ENCODE measurements at places on chromosomes 7 and 10. TPM values are rescaled to one million over a fixed set of nuclear protein-coding genes. Genes with fewer than 3 reads are reported as not detected.

DNA sequence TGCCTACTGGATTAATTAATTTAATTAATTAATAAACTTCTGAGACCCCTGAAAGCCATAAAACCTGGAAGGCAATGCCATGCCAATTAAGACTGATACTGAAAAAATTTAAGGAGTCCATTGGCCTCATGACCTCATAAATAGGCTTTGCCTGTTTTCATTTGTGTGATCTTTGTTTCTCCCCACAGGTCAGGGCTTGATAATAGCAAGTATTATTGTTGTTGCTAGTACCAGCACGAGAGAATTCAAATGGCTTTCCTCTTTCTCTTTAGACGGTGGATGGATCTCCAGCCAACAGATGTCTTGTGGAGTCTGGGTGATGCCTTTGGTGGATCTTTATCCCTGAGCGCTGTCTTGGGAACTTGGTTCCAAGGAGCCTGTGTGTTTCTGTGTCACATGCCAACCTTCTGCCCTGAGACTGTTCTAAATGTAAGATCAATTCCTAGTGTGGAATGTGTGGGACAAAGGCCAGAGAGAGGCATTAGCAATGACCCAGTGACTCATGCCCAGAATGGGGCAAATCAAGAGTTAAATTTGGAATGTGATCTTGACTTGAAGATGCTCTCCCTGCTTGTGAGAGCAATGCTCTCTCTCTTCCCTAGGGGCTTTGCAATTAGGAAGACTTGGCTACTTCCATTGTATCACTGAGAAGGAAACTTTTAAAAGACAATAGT lies 17.7 kb downstream of the ACSM6 start:
- no peak overlapping the region for H3K27ac ChIP-seq
- no peak overlapping the region for H3K4me3 ChIP-seq
- no peak for DNase-seq
- H3K27me3 ChIP-seq = no peaks in the 10 kb centered on the region
- H3K36me3 ChIP-seq = no peaks in the 10 kb centered on the region
- H3K4me1 ChIP-seq = no peaks in the 10 kb centered on the region

DNA sequence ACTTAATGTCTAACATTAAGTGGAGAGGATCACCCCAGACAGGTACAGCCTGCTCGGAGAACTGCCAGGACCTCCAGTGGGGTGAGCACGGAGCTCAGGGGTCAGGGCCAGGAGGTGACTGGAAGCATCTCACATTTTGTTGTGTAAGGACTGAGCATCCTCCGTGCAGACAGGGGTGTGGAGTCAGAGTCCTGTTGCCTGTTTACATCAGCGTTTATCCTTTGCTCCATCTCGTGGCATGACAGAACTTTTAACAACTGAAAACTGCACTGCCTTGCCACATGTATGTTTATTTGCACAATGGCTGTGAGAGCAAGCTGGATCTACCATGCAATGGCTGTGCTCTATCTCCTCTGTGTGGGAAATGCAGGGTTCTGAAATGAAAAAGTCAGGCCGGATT lies 175.4 kb upstream of the AKR1E2 start:
- H3K4me3 ChIP-seq = no peak overlapping the region
- no peaks in the 10 kb centered on the region for H3K27me3 ChIP-seq
- DNase-seq = no peak
- H3K4me1 ChIP-seq = no peaks in the 10 kb centered on the region

DNA sequence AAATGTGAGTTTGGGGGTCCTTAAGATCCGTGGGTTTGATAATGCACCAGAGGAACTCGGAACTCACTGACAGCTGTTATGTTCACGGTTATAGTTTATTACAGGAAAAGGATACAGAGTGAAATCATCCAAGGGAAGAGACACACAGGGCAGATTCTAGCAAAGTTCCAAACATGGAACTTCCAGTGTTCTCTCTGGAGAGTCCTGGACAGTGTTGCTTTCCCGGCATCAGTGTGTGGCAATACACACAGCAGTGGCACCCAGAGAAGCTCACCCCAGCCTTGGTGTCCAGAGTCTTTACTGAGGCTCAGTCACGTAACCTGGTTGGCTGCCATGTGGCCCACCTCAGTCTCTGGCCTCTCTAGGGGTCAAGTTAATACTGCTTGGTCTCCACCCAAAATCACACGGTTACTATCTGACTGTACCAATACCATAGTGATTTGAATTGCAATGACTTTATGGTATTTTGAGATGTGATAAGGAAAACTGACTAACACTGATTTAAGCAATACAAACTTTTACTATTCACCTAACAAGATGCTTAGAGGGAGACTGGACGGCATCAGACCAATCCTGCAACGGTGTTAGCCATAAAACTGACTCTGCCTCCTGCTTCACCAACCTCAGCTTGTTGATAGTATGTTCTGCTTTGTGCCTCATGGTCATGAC lies 8.1 kb upstream of the PRXL2A start:
- DNase-seq = no peak
- H3K27me3 ChIP-seq = no peaks in the 10 kb centered on the region
- H3K27ac ChIP-seq = no peak overlapping the region

DNA sequence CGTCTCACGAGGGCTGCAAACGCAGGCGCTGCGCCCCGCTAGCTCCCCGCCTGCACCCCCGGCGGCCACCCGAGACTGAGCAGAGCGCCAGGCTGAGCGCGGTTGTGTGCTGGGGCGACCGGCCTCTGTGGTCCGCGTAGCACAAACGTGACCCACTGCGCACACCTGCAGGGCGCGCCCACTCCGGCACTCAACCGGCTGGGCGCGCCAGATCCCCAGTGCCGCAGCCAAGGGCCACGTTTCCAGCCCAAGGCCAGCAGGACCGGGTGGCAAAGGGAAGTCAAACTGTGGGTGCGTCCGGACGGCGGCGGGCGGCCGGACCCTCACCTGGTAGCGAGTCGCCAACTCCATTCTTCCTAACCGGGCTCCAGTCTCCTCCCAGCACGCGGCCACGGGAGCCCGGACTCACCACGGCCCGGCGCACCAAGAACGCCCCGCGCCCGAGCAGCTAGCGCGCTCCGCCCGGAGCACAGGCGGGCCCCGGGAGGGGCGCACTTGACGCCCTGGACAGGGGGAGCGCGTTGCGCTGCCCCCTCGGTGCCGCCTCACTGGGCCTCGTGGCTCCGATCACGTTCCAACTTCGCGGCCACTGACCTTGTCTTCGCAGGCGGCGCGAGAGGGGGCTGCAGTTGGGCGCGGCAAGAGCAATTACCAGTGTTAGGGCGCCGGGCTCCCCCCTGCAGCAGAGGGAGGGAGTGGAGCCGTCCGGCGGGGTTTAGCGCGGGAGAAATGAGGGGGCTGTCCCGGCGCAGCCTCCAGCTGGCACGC lies at the start of gene CDCA7L:
CDCA7L (minus strand) TSS at position 446 of the 768 bp plus-strand sequence; CDS start at position 351, 95 bp downstream.
- DNase-seq = peak; percentile 64
- H3K4me1 ChIP-seq = peaks cover 4% of the 10 kb centered on the region
- no peaks in the 10 kb centered on the region for H3K27me3 ChIP-seq
- H3K27ac ChIP-seq = peak within 1 kb of the TSS; percentile 90
- no peaks in the 10 kb centered on the region for H3K36me3 ChIP-seq

- no peak overlapping the region for H3K27ac ChIP-seq
- no peaks in the 10 kb centered on the region for H3K4me1 ChIP-seq
- no peak overlapping the region for H3K4me3 ChIP-seq
- H3K36me3 ChIP-seq = no peaks in the 10 kb centered on the region
- H3K27me3 ChIP-seq = no peaks in the 10 kb centered on the region
- no peak for DNase-seq
These were observed 51.4 kb upstream of the APBB1IP start for GRCh38 chr10:26386781-26387180.

GRCh38 chr10:101292194-101293006 lies 61.6 kb upstream of the BTRC start:
- no peaks in the 10 kb centered on the region for H3K27me3 ChIP-seq
- H3K27ac ChIP-seq = no peak overlapping the region
- H3K36me3 ChIP-seq = no peaks in the 10 kb centered on the region
- peaks cover 23% of the 10 kb centered on the region for H3K4me1 ChIP-seq

DNA sequence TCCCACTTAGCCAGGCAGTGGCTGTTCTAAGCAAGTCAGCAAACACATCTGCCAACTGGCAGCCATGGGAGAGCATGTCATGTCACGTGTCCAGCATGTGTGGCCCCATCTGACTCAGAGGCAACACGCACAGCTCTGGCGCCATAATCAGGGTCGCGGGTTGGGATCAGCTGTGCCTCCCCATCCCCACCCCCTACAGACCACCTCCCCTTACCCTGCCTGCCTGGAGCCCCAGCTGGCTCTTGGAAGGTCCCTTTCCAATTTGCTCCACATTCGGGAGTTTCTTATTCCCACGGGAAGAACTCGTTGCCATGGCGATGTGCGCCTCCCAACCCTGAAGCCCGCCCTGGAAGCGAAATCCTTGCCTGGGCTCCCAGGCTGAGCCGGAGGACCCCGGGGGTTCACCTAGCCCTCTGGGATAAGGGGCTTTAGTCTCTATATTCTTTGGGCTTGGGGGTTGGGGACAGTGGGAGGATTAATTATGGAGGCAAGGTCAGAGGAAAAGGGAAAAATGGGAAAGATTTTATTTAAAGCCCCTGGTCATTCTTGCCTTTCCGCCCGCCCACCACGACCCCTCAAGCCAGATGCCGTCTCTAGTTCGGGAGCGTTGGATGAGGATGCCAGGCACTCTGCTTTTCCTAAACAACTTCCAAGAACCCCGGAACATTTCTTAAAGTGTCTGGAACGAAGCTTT lies 283.7 kb downstream of the ZEB1 start:
- no peaks in the 10 kb centered on the region for H3K36me3 ChIP-seq
- H3K4me1 ChIP-seq = peaks cover 12% of the 10 kb centered on the region
- DNase-seq = peak; percentile 34
- peak overlapping the region; percentile 82 for H3K27ac ChIP-seq

- H3K27ac ChIP-seq = no peak overlapping the region
- DNase-seq = no peak
- no peaks in the 10 kb centered on the region for H3K4me1 ChIP-seq
- H3K36me3 ChIP-seq = peaks cover 4% of the 10 kb centered on the region
These were observed 164.9 kb upstream of the RHEB start for GRCh38 chr7:151684408-151685175.

- H3K36me3 ChIP-seq = no peaks in the 10 kb centered on the region
- no peak for DNase-seq
- H3K4me1 ChIP-seq = no peaks in the 10 kb centered on the region
- no peak overlapping the region for H3K27ac ChIP-seq
- H3K4me3 ChIP-seq = no peak overlapping the region
These were observed 5.7 kb upstream of the HK1 start for GRCh38 chr10:69272624-69273023.

GRCh38 chr10:47336387-47337134 lies 11.6 kb upstream of the RBP3 start:
- H3K4me1 ChIP-seq = no peaks in the 10 kb centered on the region
- H3K27me3 ChIP-seq = no peaks in the 10 kb centered on the region
- H3K4me3 ChIP-seq = no peak overlapping the region
- no peak overlapping the region for H3K27ac ChIP-seq
- no peaks in the 10 kb centered on the region for H3K36me3 ChIP-seq

DNA sequence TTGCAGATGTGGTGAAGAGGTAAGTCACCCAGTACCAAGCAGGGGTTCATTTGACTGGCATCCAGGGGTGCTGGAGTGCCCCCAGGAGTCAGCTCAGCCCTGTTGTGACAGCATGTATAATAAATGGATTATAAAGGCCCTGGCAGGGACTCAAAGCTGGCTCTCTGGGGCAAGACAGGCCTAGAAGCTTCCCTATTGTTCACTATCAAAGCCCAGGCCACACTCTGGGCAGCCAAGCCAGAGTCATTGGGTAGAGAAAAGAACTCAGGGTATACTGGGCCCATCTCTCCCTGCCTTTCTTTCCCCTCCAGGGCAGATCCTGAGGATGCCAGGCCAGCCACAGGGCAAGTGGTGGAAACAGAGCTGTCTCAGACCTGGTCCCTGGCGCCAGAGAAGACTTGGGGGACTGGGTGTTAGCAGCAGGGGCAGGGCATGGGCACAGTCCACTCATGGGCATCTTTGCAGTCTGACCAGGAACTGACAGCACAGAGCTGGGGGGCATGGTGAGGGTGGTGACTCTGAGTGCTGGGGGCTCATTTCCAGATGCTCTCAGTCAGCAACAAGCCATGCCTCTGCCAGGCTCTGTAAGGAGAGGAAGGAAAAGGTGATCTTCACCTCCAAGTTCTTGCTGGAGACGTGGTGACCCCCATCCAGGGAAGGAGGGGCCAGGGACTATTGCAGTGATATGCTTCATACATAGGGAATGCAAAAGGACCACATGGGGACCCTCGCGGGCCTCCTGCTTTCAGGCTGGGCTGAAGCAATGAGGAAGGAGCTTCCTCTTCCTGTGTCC lies 11.7 kb downstream of the RBP3 start:
- no peak for DNase-seq
- H3K27me3 ChIP-seq = no peaks in the 10 kb centered on the region
- H3K36me3 ChIP-seq = no peaks in the 10 kb centered on the region
- H3K4me1 ChIP-seq = no peaks in the 10 kb centered on the region
- no peak overlapping the region for H3K27ac ChIP-seq
- H3K4me3 ChIP-seq = no peak overlapping the region

GRCh38 chr10:103812004-103812403 lies 43.4 kb downstream of the SH3PXD2A start:
- no peak overlapping the region for H3K4me3 ChIP-seq
- DNase-seq = no peak
- H3K27ac ChIP-seq = peak overlapping the region; percentile 52
- no peaks in the 10 kb centered on the region for H3K27me3 ChIP-seq

MRC1 gene
- polyA plus RNA-seq = 9.2 TPM

GRCh38 chr7:92798517-92799249 lies 37.7 kb downstream of the CDK6 start:
- no peak for DNase-seq
- H3K4me3 ChIP-seq = no peak overlapping the region
- H3K27me3 ChIP-seq = no peaks in the 10 kb centered on the region
- no peak overlapping the region for H3K27ac ChIP-seq
- peaks cover 4% of the 10 kb centered on the region for H3K4me1 ChIP-seq
- H3K36me3 ChIP-seq = no peaks in the 10 kb centered on the region

GRCh38 chr7:98465022-98465421 lies 64.1 kb upstream of the BAIAP2L1 start:
- no peaks in the 10 kb centered on the region for H3K36me3 ChIP-seq
- H3K27ac ChIP-seq = no peak overlapping the region
- H3K4me1 ChIP-seq = peaks cover 4% of the 10 kb centered on the region
- no peaks in the 10 kb centered on the region for H3K27me3 ChIP-seq
- DNase-seq = no peak
- H3K4me3 ChIP-seq = no peak overlapping the region

- H3K27ac ChIP-seq = no peak overlapping the region
- no peaks in the 10 kb centered on the region for H3K27me3 ChIP-seq
- DNase-seq = no peak
These were observed 3.9 kb downstream of the CXCL12 start for GRCh38 chr10:44380829-44381600.

DNA sequence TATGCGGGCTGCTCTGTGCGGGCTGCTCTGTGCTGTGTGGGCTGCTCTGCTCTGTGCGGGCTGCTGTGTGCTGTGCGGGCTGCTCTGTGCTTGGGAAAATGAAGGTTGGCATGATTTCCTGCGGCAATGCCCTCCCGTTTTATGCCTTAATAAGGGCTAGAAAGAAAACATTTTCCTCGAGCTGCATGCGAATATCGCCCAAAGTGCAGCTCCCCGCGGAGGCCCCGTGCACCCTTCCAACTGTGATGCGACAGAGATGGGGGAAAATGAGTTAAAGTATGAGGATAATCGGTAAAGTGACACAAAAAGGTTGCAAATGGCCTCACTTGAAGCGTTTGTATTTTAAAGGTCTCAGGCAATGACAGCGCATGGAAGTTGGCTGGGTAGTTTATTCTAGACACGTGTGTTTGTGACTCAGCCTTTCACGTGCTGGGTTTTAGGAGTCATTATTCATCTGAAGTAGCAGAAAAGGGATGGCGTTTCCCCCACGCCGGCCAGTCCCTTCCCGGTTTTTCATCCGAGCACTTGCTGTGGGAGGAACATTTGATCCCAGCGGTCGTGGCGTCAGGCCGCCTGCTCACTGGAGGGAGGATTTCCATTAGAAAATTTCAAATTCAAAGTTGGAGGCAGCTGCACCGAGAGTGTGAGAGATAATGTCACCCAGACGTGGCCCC lies 220.7 kb downstream of the ADARB2 start:
- H3K36me3 ChIP-seq = no peaks in the 10 kb centered on the region
- no peaks in the 10 kb centered on the region for H3K27me3 ChIP-seq
- H3K27ac ChIP-seq = no peak overlapping the region
- no peak overlapping the region for H3K4me3 ChIP-seq
- DNase-seq = no peak
